ENCODE measurements at places on chromosomes 4 and X.
A peak's percentile ranks its signal among the peaks of the same experiment; 100 is the strongest.

GRCh38 chrX:47558436-47558835 is 2.6 kb upstream of the ARAF start:
- DNase-seq: no peak

- DNase-seq: no peak
These were observed 99.2 kb upstream of the RAB40AL start for GRCh38 chrX:102837847-102838246.

DNA sequence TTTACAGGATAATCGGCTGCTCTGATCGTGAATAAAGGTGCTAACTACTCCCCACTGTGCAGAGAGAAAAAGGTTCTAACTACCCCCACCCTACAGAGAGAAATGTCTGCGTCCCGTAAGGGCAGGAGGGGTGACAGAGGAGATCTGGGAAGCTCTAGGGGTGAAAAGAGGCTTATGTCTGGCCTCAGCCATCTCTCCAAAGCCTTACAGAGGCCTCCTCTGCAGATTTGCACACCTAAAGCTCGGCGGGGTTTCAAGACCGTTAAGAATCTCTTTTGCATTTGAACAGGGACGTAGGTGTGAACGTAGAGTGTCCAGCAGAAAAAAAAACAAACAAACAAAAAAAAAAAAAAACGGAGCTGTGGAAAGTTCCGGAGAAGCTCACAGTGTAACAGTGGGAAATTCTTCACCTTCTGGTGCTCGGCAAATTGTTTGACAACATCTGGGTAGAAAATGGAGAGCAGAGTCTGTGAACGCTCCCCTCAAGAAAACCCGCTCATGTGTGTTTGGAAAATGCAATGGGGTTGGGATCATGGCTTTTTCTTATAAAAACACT is 161.0 kb downstream of the SHOX start:
- DNase-seq: no peak

GRCh38 chr4:168509786-168510185 is 12.9 kb downstream of the PALLD start:
- peak; percentile 73 for DNase-seq

GRCh38 chr4:175306436-175306835 is 388.3 kb downstream of the ADAM29 start:
- DNase-seq: no peak

DNA sequence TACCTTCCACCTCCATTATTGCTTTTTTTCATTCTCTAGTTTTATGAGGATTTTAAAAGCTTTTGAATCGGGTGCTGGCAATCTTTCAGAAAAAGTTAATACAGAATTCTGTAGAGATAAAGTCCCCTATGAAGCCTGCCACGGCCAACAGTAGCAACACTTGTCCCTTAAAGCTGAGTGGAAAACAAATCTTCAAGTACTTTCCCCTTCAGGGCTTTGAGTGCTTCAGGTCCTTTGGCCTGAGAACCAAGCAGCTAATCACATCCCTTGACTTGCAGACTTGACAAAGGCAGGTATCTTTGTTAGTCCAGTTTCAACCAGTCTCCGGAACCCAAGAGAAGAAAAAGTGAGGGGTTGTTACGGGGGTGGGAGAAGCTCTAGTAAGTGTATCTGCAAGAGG is 144.4 kb downstream of the ATG4A start:
- no peak for DNase-seq
